ENCODE measurements at places on chromosomes 2 and 18.
A peak's percentile ranks its signal among the peaks of the same experiment; 100 is the strongest.

- DNase-seq: no peak
Measured at GRCh38 chr2:6206882-6207281, 514.7 kb downstream of the SOX11 start.

- DNase-seq: peak; percentile 38
Measured at GRCh38 chr2:64327510-64328414, 126.2 kb upstream of the LGALSL start.

DNA sequence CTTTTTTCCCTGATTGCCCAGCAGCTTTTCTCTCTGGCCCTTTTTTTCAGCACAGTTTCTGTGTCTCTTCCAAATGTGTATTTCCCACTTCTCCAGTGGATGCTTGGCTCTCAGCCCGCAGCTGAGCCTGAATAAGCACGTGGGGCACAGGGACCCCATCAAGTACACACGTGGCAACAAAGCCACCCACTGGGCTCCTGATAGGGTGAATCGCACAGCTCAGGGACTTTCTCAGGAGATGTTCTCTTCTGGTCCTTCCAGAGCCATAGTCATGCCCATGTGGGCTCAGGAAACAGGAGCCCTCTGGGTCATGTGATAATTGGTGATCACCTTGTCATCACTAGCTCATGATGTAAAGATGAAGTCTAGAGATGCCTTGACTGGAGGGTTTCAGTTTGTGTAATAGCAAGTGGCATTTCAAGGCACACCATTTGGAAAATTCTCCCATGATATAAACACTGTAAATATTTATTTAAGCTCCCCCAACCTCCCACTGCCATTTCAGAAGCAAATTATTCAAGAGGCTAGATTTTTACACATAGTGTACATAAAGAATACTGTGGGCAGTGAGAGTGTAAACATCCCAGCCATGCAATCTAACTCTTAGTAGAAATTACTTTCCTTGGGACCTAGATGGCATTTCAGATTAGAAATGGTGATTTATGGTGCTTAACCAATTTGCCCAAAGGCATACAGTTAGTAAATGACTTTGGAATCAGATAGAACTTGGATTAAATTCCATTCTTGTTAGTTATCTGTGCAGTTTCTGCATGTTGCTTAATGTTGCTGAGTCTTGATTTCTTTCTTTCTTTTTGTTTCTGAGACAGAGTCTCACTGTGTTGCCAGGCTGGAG lies 597.5 kb downstream of the SLC4A3 start:
- no peak for DNase-seq

- no peak for DNase-seq
Measured at GRCh38 chr2:171939743-171940071, 17.4 kb downstream of the HAT1 start.

DNA sequence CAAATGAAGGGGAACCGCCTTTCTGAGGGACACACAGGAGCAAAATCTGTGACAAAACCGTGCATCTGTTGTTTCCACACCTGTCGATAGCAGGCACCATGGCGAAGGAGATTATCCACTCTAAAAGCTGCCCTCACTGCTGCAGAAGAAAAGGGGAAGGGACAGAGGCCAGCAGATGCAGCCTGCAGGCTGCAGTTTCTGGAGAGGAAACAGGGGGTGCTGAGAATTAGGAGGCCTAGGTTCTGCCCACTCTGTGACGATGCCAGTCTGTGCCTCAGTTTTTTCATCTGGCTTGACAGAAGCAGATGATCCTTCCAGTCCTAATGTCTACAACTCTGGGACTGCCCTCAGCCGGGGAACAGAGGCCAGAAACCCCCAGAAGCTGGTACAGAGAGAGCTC lies 17.7 kb downstream of the PAX8 start:
- DNase-seq: no peak

- DNase-seq: no peak
Measured at GRCh38 chr2:140905083-140905781, 1225.6 kb downstream of the LRP1B start.

DNA sequence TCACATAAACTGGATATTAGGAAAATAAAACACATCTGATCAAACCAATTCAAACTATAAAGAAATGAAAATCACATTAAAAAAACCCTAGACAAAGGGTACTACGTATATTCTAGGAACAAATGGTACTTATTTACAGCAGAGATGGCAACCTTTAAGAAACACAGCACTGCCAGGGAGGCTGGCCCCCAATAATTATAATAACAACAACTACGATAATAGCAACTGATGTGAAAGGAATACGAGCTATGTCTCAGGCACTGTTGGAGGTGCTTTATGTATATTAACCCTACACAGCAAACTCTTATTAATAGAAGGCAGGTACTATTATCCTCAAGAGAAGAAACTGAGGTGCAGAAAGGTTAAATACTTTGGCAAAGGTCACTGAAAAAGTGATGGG lies 193.9 kb downstream of the NBAS start:
- no peak for DNase-seq

DNA sequence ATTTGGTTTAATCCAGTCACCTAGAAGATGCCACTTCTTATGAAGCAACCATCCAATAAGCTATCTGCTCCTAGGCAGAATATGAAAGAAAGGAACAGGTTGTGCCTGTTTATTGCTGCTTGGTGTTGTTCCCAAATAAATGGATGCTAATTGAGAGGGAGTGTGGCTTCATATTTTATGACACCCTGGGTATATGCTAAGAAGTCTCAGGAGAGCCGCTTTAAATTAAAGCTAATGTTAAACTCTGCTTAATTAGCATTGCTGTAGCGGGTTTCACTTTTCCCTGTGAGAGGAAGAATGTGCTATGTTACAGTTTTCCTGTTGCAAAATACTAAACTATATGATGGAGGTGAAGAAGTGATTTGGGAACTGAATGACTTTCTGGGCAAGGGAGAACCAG lies 48.7 kb upstream of the TANK start:
- no peak for DNase-seq

GRCh38 chr18:67428805-67429204 lies 87.7 kb downstream of the DSEL start:
- no peak for DNase-seq
